H7 (cell line): ENCODE measurements at places on chromosomes 4 and X. TPM values are rescaled to one million over a fixed set of nuclear protein-coding genes. Genes with fewer than 3 reads are reported as not detected.

GRCh38 chr4:1356181-1356998 lies 9.4 kb downstream of the UVSSA start:
- DNase-seq = peak; percentile 95

DNA sequence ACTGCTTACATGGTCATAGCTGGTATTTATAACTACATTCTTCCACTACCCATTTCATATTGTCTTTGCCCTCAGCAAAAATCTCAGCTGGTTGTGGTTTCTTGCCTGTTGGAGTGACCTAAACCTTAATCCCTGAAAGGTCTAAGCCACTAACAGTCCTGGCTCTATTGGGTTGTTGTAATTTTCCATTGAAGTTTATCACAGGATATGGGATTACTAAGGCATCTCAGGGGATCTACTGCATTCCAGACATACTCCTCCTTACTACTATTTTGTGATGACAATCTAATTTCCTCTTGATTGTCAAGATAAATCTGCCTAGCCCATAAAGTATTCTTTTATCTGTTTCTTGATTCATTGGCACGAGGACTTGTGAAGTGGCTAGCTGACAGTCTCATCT lies 6.2 kb upstream of the OSTC start:
- no peak for DNase-seq

Gene MAGEA2B
- total RNA-seq = 3.1 TPM in 1 of 2 replicates, not detected in the other

Gene TMPRSS11B
- total RNA-seq = not detected in 2 replicates

- DNase-seq = no peak
These were observed 1.3 kb upstream of the EOLA2 start for GRCh38 chrX:149939655-149939904.

Gene PDGFC
- 5.1 and 6.5 TPM in 2 replicates for total RNA-seq

GRCh38 chr4:164596318-164596878 lies 157.5 kb upstream of the SMIM31 start:
- DNase-seq = peak; percentile 12

GRCh38 chrX:9311421-9312160 lies 153.3 kb upstream of the TBL1X start:
- no peak for DNase-seq

DNA sequence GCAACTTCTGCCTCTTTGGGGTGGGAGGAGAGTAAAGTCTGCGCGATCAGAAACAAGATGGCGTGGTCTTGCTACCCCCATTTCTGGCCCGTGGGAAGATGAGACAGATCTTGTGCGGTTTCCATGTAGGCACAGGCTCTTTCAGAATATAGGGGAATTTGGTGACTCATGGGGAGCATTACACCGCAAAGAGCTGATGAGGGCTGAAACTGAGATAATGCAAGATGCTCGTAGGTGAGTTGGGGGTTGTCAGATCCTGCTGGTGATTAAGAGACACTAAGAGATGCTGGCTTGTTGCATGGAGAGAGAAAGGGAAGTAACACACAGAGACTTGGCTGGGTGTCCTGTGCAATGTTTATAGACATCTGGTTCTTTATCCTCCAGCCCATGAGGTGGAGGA lies 1.5 kb downstream of the EVC start:
- no peak for DNase-seq

- DNase-seq = peak; percentile 22
These were observed 27.2 kb downstream of the HTR2C start for GRCh38 chrX:114611018-114611619.

Gene FRG1
- total RNA-seq = 19.5 and 21.4 TPM in 2 replicates

DNA sequence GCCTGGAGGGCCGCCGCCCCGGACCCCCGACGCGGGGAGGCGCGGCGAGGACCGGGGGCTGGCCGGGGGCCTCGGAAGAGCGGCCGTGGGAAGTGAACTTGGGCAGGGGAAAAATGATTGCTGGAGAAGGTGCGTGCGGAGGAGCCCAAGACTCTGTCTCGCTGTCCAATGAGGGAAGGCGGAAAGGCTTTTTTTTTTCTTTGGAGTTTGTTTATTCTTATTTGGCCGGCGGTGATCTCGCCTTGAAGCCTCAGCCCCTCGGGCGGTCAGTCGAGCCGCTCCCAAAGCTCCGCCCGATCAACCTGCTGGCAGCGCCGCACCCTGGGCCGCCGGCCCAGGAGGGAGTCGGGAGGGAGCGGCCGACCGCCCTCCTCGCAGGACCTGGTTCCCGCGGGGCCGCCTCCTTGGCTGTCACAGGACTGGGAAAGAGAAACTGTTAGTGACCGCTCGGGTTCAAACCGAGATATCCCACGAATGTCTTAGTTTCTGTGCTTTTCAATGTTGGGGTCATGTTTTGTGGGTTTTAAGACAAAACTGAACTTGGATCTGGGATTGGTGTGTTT lies 2.5 kb downstream of the CPEB2 start:
- peak; percentile 53 for DNase-seq

DNA sequence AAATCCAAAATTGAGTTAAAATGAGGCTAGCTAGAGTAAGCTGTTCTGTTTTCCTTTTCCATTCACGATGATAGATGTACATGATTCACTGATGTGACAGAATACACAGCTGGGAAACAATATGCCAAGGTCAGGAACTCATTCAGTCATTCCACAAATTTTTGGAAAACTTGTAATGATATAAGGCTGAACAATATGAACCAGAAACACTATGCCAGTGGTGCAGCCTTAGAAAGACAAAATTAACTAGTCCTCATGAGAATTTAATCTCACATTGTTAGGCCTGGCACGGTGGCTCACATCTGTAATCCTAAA lies 50.0 kb upstream of the NDST3 start:
- DNase-seq = no peak

DNA sequence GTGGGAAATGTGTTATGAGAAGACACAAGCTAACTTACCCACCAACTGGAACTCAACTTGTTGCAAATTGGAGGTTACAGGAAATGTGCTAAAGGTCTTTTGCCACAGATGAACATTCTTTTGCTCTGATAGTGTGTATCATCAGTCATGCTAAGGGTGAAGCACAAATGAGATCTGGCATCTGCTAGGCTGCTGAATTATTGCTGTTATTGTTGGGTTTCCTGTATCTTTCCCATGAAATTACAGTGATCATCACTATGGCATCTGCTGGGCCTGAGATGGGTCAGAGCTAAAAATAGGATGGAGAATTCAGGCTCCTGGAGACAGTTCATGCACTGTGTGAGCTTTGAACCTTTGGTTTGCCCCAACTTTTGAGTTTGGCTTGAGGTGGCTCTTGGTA lies 124.5 kb downstream of the NPNT start:
- DNase-seq = no peak
